ENCODE measurements at places on chromosomes 2 and 18.
A peak's percentile ranks its signal among the peaks of the same experiment; 100 is the strongest.

GRCh38 chr18:47594621-47595086, 335.8 kb downstream of the SMAD2 start:
- DNase-seq: peak; percentile 62

GRCh38 chr18:31206787-31207381, 44.2 kb upstream of the DSC1 start:
- peak; percentile 83 for DNase-seq

GRCh38 chr2:38960609-38961320, 71.1 kb downstream of the ARHGEF33 start:
- DNase-seq: no peak

- DNase-seq: no peak
These were observed 181.9 kb downstream of the MEMO1 start for GRCh38 chr2:31828891-31829290.
